ENCODE measurements at places on chromosomes 1 and 21.

- H3K36me3 ChIP-seq = no peaks in the 10 kb centered on the region
- no peak for DNase-seq
- no peak overlapping the region for H3K27ac ChIP-seq
- peaks cover 2% of the 10 kb centered on the region for H3K4me1 ChIP-seq
These were observed 563.9 kb downstream of the NPHP4 start for GRCh38 chr1:5428351-5428750.

GRCh38 chr1:164781972-164782371 lies 223.0 kb downstream of the PBX1 start:
- H3K27ac ChIP-seq = no peak overlapping the region
- H3K36me3 ChIP-seq = no peaks in the 10 kb centered on the region
- no peak overlapping the region for H3K4me3 ChIP-seq
- no peaks in the 10 kb centered on the region for H3K27me3 ChIP-seq
- DNase-seq = no peak

GRCh38 chr21:34613679-34614627 lies 960 bp downstream of the RCAN1 start:
- peak overlapping the region; percentile 74 for H3K4me3 ChIP-seq
- peak; percentile 40 for DNase-seq
- H3K36me3 ChIP-seq = no peaks in the 10 kb centered on the region
- H3K27me3 ChIP-seq = peaks cover 18% of the 10 kb centered on the region
- H3K27ac ChIP-seq = peak overlapping the region; percentile 54
- peaks cover 20% of the 10 kb centered on the region for H3K4me1 ChIP-seq

GRCh38 chr1:47161298-47162040 lies 24.2 kb downstream of the CYP4A22 start:
- H3K36me3 ChIP-seq = no peaks in the 10 kb centered on the region
- no peaks in the 10 kb centered on the region for H3K4me1 ChIP-seq
- H3K27ac ChIP-seq = no peak overlapping the region
- H3K4me3 ChIP-seq = no peak overlapping the region
- peaks cover 32% of the 10 kb centered on the region for H3K27me3 ChIP-seq

- H3K36me3 ChIP-seq = peaks cover 7% of the 10 kb centered on the region
- no peaks in the 10 kb centered on the region for H3K27me3 ChIP-seq
- peak overlapping the region; percentile 55 for H3K27ac ChIP-seq
- H3K4me3 ChIP-seq = peak overlapping the region; percentile 86
These were observed 774 bp upstream of the WDTC1 start for GRCh38 chr1:27233667-27234048.

GRCh38 chr1:170303034-170303433 lies 157.3 kb downstream of the NTMT2 start:
- DNase-seq = no peak
- no peak overlapping the region for H3K27ac ChIP-seq
- no peak overlapping the region for H3K4me3 ChIP-seq
- H3K4me1 ChIP-seq = no peaks in the 10 kb centered on the region

Measured in activated CD8-positive, alpha-beta memory T cell treated with anti-CD3 and anti-CD28 coated beads, Interleukin-2, amount 10 ng/mL, durations not matched to agents 7 days and 5 days (primary cell).